A549 treated with CpdA at 1 μM for 4 hours (cell line): ENCODE measurements at places on chromosomes 5 and 9. TPM values are rescaled to one million over a fixed set of nuclear protein-coding genes. Genes with fewer than 3 reads are reported as not detected.

The SELENOP gene
- total RNA-seq = 0.17 to 0.57 TPM (median 0.41 TPM) in 4 of 5 replicates, not detected in the other

The FAM174A gene
- total RNA-seq = 10.0 to 17.1 TPM (median 14.4 TPM) in 5 replicates

The TPPP gene
- 4.7 to 5.2 TPM (median 4.9 TPM) in 5 replicates for total RNA-seq

The PRDM9 gene
- not detected in 5 replicates for total RNA-seq

The MEIKIN gene
- total RNA-seq = not detected in 5 replicates

The KCNIP1 gene
- not detected in 5 replicates for total RNA-seq

The KIF20A gene
- total RNA-seq = 42.5 to 52.9 TPM (median 47.0 TPM) in 5 replicates

The SLC6A7 gene
- total RNA-seq = 0.01 to 0.07 TPM in 2 of 5 replicates, not detected in the others

The LCN2 gene
- 1.0 to 5.7 TPM (median 3.3 TPM) in 5 replicates for total RNA-seq

The LURAP1L gene
- total RNA-seq = 11.3 to 15.5 TPM (median 13.3 TPM) in 5 replicates

The OLFM1 gene
- total RNA-seq = 9.8 to 11.7 TPM (median 10.8 TPM) in 5 replicates
